ENCODE measurements at places on chromosomes 16 and 17. TPM values are rescaled to one million over a fixed set of nuclear protein-coding genes. Genes with fewer than 3 reads are reported as not detected.

Gene DOC2B
- total RNA-seq = 11.5 TPM

Gene CEP112
- total RNA-seq = 26.2 TPM

Gene KRT38
- not detected for total RNA-seq

Gene SGCA
- total RNA-seq = 0.72 TPM

Gene CD300H
- total RNA-seq = not detected

Gene ANKRD13B
- 10.6 TPM for total RNA-seq

Gene RPL27
- 1,375 TPM for total RNA-seq

Gene PRRT2
- 25.6 TPM for total RNA-seq

Gene UTS2R
- total RNA-seq = not detected

Gene KCNJ2
- 13.0 TPM for total RNA-seq

Gene DLG4
- 50.6 TPM for total RNA-seq
